ENCODE measurements at places on chromosomes 1 and 21.
A peak's percentile ranks its signal among the peaks of the same experiment; 100 is the strongest.

GRCh38 chr21:36803051-36803645, 104.2 kb downstream of the SIM2 start:
- no peak for DNase-seq

- no peak for DNase-seq
Measured at GRCh38 chr21:35448876-35449599, 399.9 kb upstream of the RUNX1 start.

- DNase-seq: no peak
Measured at GRCh38 chr1:188903241-188903640, 1574.4 kb downstream of the BRINP3 start.

- DNase-seq: peak; percentile 44
Measured at GRCh38 chr1:61742620-61743430, 545 bp downstream of the PATJ start.

- no peak for DNase-seq
Measured at GRCh38 chr1:22053861-22054770, 1.6 kb downstream of the CDC42 start.

GRCh38 chr1:18537386-18538306, 56.9 kb downstream of the KLHDC7A start:
- no peak for DNase-seq

Data from HTR-8/SVneo (cell line).